Stimulated activated CD4-positive, alpha-beta T cell treated with anti-CD3 and anti-CD28 coated beads, Interleukin-4, amount 100 ng/mL, for 4 hours (primary cell): ENCODE measurements at places on chromosomes 11 and 22.
A peak's percentile ranks its signal among the peaks of the same experiment; 100 is the strongest.

GRCh38 chr22:29689880-29690213, 30.0 kb upstream of the CABP7 start:
- peak; percentile 32 for DNase-seq

GRCh38 chr11:24779791-24780190, 282.9 kb downstream of the LUZP2 start:
- DNase-seq = no peak

- no peak for DNase-seq
Measured at GRCh38 chr11:81036168-81036870, 1595.5 kb upstream of the TENM4 start.

- DNase-seq = no peak
Measured at GRCh38 chr22:41521126-41521525, 23.1 kb downstream of the POLR3H start.

- no peak for DNase-seq
Measured at GRCh38 chr11:119471329-119471728, 48.4 kb upstream of the THY1 start.

DNA sequence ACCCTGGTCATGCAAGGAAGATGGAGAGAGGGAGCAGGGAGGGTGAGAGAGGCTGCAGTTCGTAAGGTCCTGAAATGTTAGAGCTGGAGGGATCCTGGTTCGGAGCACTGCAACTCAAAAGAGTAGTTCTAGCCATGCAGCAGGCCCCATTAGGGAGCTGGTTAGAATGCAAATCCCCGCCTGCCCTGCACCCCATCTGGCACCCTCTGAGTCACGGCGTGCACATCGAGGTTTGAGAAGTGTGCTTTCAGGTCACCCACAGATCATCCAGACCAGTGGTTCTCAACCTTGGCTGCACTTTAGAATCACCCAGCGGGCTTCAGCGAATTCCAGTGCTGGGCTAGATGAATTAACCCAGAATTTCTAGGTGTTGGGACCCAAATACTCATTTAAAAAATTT, 48.2 kb downstream of the ST3GAL4 start:
- DNase-seq = no peak

DNA sequence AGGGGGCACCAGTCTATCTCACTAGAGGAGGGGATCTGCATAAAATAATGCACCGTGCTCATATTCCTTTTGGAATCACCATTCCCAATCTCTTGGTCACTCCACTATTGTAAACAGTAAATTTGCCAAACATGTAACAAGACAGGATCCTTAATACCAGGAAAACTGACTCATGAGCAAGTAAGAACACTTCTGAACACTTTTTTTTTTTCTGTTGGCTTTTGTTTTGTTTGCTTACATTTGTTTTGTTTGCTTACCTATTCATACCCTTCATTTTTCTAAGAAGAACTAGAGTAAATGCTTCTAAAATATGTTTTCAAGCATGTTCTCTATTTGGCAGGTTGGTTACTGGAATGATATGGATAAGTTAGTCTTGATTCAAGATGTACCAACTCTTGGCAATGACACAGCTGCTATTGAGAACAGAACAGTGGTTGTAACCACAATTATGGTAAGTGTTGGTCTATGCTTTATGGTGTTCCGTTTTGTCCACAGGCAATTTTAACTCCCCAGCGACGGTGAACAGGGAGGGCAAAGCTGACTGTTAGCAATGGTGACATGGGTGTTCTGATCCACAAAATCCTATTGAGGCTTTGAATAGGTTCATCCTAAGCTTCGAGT, 111.8 kb downstream of the MSANTD4 start:
- DNase-seq = no peak

DNA sequence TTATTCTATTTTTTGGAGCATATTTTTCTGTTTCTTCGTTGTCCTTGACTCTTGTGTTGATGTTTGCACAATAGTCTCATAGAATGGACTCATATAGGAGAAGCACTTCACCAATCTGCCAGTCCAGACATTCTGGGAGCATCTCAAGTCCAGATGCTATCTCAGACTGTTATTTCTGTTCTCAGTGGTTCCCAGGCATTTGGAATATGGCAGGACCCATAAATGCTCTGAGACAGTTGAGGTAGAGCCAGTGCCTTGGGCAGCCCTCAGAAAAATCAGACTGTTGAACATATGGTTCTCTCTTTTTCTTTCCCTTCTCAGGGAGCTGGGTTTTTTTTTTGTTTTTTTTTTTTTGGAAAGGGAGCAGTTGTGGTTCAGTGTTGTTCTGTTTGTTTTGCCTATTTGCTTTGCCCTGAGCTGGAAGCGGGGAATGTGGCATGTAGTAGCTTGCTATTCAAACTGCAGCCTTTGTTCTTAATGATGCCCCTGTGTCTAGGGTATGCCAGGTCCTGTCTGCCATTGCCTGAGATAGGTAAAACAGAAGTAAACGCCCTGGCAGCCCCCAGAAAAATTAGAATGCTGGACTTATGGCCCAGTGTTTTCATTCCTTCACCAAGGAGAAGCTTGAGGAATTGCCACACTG, 3.7 kb upstream of the MS4A2 start:
- DNase-seq = no peak

GRCh38 chr11:3153291-3153861, 11.7 kb downstream of the OSBPL5 start:
- DNase-seq = no peak

- peak; percentile 97 for DNase-seq
Measured at GRCh38 chr11:62599069-62599696, 2.5 kb downstream of the MTA2 start.

DNA sequence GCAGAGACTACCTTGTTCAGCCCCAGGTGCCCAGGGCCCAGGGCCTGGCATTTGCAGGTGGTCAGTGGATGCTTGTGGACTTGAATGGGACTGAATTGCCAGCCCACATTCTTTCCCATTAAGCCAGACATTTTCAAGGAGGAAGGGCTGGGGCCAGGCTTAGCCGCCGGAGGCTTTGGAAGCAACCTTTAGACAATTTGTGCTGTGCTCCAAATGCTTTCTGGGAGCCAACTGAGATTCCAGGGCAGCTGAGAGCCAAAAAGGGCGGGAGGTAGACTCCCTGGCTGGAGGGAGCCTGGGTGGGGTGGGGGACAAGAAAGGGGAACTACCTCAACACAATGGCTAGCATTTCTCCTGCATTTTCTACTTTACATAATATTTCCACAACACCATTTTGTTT, 54.8 kb upstream of the TIMP3 start:
- DNase-seq = no peak
